Upper lobe of right lung (tissue), 1 donor: ENCODE measurements at places on chromosomes 12 and 14. TPM values are rescaled to one million over a fixed set of nuclear protein-coding genes. Genes with fewer than 3 reads are reported as not detected.
A peak's percentile ranks its signal among the peaks of the same experiment; 100 is the strongest.

The TMPO gene
- total RNA-seq, result 63.1 TPM

DNA sequence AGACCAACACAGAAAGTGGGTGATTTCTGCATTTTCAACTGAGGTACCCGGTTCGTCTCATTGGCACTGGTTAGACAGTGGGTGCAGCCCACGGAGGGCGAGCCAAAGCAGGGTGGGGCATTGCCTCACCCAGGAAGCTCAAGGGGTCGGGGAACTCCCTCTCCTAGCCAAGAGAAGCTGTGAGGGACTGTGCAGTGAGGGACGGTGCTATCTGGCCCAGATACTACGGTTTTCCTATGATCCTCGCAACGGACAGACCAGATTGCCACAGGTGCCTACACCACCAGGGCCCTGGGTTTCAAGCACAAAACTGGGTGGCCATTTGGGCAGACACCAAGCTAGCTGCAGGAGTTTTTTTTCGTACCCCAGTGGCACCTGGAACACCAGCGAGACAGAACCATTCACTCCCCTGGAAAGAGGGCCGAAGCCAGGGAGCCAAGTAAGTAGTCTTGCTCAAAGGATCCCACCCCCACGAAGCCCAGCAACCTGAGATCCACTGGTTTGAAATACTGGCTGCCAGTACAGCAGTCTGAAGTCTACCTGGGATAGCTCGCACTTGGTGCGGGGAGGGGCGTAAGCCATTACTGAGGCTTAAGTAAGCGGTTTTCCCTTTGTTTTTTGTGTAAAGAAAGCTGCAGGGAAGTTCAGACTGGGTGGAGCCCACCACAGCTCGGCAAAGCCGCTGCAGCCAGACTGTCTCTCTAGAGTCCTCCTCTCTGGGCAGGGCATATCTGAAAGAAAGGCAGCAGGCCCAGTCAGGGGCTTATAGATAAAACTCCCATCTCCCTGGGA lies 25.5 kb upstream of the NAA30 start:
- no peak for DNase-seq

DNA sequence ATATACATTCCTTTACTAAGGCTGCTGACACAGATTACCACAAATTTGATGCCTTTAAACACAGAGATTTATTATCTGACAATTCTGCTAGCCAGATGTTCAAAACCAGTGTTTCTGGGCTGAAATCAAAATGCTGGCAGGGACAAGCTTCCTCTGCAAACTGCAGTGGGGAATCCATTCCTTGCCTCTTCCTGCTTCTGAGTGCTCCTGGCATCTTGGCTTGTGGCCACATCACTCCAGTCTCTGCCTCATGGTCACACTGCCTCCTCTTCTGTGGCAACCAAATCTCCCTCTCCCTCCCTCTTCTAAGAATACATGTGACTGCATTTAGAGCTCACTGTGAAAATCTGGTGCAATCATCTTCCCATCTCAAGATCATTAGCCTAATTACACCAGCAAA lies 235.7 kb downstream of the TTC8 start:
- DNase-seq, result no peak

DNA sequence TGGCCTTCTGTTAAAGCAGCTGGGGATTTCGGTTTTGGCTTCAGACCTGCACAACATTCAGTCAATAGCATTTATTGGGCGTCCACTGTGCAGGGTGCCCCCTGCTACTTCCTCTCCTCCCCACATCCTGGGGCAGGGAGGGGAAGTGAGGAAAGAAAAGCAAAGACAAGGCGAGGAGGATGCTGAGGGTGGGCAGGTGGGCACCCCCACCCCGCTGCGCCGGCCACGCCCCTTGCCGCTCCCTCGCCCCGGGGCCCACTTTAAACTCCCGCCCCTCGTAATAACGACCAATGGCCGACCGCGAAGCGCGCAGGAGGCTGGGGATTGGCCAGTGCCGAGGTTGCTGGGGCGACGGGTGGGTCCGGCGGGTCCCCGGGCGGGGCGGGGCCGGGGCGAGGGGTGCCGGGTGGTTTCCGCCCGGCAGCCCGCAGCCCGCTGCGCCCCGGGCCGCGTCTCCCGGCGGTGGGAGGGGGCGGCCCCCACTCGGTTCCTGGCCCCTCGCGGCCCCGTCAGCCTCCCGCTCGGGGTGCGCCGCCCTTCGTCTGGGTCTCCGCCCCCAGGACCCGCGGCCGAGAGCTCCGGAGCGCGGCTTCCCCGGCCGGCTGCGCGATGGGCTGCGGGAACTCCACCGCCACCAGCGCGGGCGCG lies at the start of gene C12orf75:
C12orf75 (plus strand) TSS at position 409 of the 648 bp plus-strand sequence; CDS start at position 610, 201 bp downstream.
- peak; percentile 79 for DNase-seq

- no peak for DNase-seq
Measured at GRCh38 chr12:19855851-19856250, 416.6 kb downstream of the AEBP2 start.

The OR6S1 gene
- total RNA-seq, result not detected

The CD163L1 gene
- 6.1 TPM for total RNA-seq

- DNase-seq, result no peak
Measured at GRCh38 chr12:50088577-50089335, 3.6 kb downstream of the SMARCD1 start.

GRCh38 chr12:47221256-47222023 lies 141.7 kb upstream of the AMIGO2 start:
- DNase-seq, result no peak

- no peak for DNase-seq
Measured at GRCh38 chr12:6376870-6377666, 1.7 kb upstream of the SCNN1A start.

DNA sequence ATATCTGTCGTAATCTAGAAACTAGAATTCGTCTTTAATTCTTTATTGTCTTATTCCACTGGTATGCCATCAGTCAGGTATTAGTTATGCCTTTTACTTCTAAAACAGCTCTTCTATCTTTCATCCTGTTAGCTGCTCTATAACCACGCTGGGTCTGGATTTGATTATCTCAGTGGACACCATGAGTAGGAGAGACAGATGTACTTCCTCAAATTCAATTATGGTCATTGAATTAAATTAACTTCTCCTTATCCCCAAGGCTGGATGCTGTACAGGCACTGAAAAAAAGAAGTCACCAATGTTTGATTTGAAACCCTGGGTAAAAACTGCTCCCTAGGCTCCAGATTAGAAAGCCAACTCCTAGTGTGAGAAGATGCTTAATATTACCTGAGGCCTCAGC lies 107.3 kb downstream of the PIK3C2G start:
- DNase-seq, result no peak

The CDH24 gene
- total RNA-seq, result 7.8 TPM

DNA sequence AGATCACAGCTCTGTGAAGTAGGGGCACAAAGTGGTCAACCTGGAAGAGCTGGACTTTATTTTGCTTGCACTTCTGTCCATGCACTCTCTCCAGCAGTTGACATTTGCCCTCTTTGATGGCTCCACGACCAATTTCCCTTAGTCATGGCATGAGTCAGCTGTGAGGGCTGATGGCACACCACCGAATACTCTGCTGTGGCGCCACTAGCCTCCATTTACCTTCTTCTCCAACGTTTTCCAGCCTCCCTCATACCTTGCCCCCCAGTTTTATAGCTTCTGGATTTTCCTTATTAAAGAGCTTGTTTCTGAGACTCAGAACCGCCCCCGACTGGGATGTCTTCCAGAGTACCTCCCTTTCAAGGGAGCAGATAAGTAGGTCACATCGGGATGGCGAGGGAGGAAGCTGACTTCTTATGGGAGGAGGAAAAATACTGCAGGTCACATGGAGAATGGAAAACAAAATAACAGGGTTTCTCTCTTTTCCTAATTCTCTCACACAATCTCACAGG lies 17.6 kb downstream of the NINJ2 start:
- no peak for DNase-seq

DNA sequence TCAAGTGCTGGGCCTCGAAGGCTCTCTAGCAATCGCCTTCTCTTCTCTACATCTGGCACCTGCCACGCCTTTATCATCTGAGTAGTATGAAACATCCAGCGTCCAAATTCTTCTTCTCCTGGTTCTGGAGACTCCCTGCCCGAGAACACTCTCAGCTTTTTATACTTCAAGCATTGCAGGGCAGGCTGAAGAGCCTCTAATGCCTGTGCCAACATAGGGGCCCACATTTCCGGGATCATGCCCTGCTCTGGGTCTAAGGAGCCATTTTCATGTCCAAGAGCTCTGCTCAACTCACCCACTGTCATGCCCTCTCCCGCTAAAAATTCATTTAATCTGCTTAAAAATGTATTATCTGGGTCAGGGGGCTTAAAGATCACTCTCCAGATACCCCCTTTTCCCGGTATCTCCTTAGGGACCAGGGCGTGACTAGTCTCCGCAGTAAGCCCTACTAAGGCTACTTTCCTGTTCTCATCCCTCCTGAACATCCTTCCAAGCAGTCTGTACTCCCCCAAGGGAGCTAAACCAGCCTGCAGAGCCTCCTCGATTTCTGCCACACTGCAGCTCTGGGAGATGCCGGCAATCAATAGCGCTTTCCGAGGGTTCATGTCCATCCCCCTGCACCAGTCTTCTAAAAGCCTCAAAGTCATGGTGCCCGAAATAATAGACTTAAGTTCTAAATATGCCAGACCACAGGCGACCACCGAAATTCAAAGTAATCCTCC lies 940 bp downstream of the MOAP1 start:
- peak; percentile 66 for DNase-seq

DNA sequence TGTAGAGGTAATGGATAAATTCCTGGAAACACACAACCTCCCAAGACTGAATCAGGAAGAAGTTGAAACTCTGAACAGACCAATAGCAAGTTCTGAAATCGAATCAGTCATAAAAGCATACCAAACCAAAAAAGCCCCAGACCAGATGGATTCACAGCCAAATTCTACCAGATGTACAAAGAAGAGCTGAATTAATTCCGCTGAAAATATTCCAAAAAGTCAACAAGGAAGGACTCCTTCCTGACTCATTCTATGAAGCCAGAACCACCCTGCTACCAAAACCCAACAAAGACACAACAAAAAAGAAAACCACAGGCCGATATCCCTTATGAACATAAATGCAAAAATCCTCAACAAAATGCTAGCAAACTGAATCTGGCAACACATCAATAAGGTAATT lies 81.5 kb downstream of the SLC38A4 start:
- no peak for DNase-seq

DNA sequence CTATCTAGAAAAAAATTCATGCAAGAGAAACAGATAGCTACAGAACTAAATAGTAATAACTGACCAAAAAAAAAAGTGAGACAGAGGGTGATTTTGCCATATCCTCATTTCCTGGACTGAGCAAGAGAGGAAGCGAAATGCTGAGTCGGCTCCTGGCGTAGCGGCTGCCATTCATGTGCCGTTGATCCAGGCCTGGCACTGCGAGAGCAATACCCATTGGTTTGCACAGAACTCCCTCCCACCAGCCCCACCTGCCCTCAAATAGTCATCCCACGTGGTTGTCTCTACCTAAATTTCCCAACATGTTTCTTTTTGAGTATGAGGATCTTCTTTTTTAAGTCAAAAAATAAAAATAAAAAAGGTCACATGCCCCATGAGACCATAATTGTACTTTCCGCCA lies 9.4 kb upstream of the WNT5B start:
- DNase-seq, result peak; percentile 72

- DNase-seq, result no peak
Measured at GRCh38 chr12:6462234-6462995, 8.1 kb downstream of the VAMP1 start.

DNA sequence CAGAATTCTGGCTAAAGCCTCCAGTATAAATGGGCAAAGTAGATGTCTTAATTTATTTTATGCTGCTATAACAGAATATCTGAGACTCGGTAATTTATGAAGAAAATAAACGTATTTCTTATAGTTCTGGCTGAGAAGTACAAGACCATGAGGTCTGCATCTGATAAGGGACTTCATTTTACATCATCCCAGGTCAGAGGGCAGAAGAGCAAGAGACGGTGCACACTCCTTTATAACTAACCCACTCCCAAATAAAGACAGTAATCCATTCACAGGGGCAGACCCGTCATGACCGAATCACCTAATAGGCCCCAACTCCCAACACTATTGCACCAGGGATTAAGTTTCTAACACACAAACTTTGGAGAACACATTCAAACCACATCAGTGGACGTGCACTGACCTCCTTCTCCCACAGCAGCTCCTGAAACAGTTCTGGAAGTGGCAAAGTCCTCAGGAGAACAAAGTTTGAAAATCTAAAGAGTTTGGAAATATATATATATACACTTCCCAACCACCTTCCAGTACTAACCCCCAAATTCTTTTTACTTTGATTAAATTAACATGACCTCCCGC lies 116.5 kb downstream of the MED13L start:
- no peak for DNase-seq

DNA sequence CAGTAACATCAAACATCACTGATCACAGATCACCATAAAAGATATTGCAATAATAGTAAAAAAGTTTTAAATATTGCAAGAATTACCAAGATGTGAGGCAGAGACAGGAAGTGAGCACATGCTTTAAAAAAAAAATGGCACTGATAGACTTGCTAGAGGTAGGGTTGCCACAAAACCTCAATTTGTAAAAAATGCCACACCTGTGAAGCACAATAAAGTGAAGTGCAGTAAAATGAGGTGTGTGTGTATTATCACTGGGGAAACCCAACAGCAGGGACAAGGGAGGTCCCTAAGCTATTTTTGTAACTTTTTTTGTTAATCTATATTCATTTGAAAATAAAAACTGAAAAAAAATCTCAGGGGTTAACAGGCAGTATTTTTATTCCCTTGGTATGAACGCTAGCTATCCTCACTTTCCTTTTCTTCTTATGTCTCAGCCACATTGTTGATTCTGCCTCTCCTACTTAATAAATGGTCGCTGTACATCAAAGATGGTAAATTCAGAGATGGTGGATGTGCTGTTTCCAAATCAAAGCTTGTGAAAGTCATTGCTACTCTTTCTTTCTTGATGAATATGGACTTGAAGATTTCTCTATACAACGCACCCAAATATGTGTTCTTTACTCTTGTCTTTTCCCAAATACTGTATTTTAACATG lies 14.0 kb upstream of the KLRD1 start:
- DNase-seq, result no peak

DNA sequence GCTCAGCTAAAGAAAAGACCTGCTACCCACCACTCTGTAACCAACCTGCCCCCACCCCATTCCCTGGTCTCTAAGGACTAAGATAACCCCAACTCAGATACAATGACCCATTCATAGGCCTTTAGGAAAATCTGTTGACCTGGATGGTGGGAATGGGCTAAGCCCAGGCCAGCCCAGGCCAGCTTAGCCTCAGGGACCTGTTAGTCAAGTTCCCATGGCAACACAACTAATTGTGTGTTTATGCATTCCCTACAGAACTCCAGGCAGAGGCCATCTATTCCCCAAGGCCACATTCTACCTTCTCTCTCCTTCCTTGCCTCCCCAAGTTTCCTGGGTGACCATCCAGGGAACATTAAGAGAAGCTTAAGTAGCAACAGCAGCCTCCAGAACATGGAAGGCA lies 16.1 kb upstream of the KRT8 start:
- no peak for DNase-seq

The CMA1 gene
- 1.4 TPM for total RNA-seq

GRCh38 chr12:24062642-24063245 lies 113.3 kb upstream of the SOX5 start:
- no peak for DNase-seq

The TRPV4 gene
- total RNA-seq, result 4.5 TPM
